ENCODE measurements at places on chromosomes 11 and 22.

- no peak for DNase-seq
Observed at GRCh38 chr11:1667906-1668305, 29.1 kb upstream of the KRTAP5-6 start.

DNA sequence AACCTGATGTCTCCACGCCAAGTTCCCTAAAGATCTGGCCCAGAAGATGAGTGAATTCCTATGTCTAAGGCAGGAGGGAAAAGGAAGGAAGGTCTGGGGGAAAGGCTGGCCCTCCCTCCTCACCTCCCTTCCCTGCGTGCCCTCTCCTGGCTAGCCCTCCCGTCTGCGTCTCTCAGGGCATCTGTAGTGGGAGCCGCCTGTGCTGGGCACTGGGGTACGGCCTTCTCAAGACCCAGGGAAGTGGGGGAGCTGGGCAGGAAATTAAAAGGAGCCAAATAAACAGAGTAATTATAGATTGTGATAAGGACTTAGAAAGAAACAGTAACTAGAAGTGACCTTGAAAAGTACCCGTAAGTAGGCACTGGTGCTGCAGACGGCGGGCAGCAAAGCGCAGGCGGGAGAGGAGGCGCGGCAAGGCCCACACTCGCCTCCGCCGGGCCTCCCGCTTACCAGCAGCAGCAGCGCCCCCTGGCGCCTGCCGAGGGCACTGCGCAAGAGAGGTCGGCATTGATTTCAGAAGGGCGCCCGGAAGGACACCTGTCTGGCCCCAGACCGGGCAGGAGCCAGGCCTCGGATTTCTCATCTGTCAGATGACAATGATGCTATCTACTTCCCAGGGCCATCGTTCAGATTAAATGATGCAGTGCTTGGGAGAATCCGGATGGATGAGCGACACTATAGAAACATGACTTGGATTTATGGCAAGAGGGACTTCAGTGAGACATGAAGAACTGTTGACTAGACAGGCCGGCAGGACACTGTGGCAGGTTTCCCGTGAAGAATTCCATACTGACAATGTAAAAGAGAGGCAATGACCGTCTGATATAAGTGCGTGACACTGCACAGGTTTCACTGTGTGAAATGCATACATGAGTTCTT, 7.3 kb downstream of the KCNJ1 start:
- DNase-seq, result peak; percentile 70

GRCh38 chr11:133985981-133986944, 29.5 kb upstream of the IGSF9B start:
- DNase-seq, result no peak

GRCh38 chr11:75105462-75105925, 8.8 kb upstream of the OR2AT4 start:
- DNase-seq, result no peak

- no peak for DNase-seq
Observed at GRCh38 chr11:65506772-65507505, 8.1 kb downstream of the MALAT1 start.

DNA sequence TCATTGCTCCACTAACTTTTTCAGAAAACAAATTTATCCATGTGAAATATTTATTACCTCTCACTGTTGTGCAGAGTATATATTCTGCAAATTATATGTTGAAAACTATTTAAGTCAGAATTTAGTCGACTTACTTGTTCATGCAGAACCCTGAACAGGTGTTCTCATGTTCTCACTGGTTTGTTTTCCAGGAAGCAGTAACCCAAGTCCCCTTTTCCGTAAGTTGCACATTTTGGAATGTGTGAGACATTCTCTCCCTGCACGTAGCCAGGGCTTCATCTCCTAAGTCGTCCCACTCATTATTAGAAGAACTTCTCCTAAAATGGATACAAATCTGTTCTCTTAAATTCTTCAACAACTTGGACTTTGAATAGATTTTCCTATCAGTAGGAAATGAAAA, 524.9 kb downstream of the CNTN5 start:
- DNase-seq, result no peak

DNA sequence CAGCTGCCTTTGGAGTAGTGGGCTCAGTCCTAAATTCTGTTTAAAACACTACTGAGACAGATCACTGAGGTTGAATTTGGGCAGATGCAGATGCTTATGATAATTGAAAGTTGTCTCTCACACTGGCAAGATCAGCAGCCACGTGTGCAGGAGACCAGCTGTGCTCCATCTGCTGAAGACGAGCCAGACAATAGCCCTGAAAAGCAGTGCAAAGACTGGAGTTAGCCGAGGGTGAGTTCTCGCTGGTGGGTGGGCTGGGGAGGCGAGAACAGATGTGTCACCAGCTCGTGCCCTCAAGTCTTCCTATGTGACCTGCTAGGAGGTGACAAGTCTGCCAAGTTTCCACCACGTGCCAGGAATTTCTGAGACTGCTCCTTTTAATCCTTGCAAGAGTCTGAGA, 661.3 kb upstream of the B3GAT1 start:
- DNase-seq, result no peak

DNA sequence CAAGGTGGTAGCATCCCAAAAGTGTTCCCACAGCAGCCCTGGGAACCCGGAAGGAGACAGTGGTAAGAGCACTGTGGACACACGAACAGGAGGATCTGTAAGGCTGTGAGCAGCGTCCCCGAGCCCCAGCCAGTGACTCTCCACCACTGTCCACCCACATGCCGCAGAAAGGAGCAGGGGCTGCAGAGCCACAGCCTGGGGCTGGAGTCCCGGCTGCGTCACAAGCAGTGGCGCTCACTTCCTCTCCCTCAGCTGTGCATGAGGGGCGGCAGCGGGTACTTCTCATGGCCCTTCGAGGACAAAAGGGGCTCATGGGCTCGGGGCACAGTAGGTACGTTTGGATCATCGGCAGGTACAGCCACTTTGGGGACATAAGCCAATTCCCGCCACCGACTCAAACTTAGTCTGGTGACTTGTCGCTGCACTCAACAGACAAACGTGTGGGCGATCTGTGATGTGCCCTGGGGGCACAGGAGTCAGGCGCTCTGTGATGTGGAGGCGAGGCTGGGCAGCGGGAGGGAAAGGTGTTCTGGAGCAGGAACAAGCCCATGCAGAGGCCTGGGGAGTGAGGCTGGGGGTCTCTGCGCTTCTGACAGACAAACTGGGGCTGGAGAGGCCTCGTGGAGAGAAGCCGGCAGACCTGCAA, 68.5 kb downstream of the SCUBE1 start:
- no peak for DNase-seq

DNA sequence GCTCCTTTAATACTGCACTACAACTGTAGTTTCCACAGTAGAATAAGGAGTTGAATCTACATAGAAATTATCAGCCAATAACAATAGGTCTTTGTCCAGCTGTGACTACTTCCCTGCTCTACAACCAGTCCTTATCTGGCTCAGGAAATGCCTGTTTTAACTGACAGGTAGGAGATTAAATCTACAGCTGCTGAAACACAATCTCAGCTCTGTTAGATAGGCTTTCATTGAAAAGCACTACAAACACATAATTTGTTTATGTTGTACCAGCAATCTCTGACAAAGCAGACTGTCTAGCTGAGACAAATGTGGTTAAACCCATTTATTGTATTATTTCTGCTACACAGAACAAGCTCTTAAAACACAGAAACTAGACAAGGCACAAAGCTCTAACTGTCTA, 230.0 kb downstream of the SOX6 start:
- DNase-seq, result no peak
